ENCODE measurements at places on chromosomes 2 and 18. TPM values are rescaled to one million over a fixed set of nuclear protein-coding genes. Genes with fewer than 3 reads are reported as not detected.

Gene EPHA4
- total RNA-seq: 6.1 TPM

Gene IL1F10
- total RNA-seq: not detected

Gene SGPP2
- total RNA-seq: 0.10 TPM

Gene SERPINB4
- total RNA-seq: not detected

Gene CCDC68
- total RNA-seq: 0.29 TPM

Gene LRP1B
- total RNA-seq: not detected

Gene GYPC
- 192 TPM for total RNA-seq

Gene ATOH8
- total RNA-seq: 7.2 TPM

Gene KIF3C
- total RNA-seq: 10.5 TPM

Gene RAX
- not detected for total RNA-seq

Gene ADD2
- total RNA-seq: not detected

Gene PPP1R1C
- total RNA-seq: 4.2 TPM

Gene YIPF4
- total RNA-seq: 39.0 TPM

GRCh38 chr18:352438-352837 lies 84.6 kb upstream of the THOC1 start:
- no peak for DNase-seq

GRCh38 chr2:16763493-16763899 lies 97.9 kb upstream of the CYRIA start:
- no peak for DNase-seq

DNA sequence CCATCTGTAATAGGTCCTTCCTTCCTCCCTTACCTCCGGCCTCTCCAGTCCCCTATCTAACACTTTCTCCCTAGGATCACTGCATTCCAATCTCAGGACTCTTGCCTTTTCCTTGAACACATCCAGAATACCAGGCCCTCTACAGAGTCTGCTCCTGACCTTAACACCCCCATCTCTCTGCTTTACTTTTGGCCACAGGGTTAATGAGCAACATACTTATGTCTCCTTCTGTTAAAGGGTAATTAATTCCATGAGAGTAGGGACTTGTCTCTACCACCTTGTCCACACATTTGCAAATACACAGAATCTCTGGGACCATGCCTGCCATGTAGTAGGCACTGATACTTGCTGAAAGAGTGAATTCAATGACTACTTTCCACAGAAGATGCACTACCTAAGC lies 94.9 kb downstream of the COBLL1 start:
- DNase-seq: no peak

DNA sequence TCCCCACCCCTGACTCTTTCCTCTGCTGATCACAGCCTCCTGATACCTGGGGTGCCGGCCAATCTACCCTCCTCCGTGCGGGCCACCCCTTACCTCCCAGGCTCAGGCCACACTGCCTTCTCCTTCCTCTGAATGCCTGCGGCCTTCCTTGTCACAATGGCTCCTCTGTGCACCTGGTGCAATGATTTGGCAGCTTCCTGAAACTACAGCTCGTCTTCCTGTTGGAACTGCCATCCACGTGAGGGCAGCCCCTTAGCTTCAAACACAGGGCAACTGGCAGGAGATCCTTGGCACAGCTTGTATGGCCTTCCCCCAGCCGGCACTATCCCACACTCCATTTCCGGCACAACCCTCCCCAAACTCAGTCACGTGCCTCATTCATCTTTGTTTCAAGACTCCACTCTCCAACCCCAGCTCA lies 69.0 kb downstream of the STPG4 start:
- DNase-seq: no peak

GRCh38 chr2:241376808-241377207 lies 20.7 kb downstream of the FARP2 start:
- DNase-seq: no peak

DNA sequence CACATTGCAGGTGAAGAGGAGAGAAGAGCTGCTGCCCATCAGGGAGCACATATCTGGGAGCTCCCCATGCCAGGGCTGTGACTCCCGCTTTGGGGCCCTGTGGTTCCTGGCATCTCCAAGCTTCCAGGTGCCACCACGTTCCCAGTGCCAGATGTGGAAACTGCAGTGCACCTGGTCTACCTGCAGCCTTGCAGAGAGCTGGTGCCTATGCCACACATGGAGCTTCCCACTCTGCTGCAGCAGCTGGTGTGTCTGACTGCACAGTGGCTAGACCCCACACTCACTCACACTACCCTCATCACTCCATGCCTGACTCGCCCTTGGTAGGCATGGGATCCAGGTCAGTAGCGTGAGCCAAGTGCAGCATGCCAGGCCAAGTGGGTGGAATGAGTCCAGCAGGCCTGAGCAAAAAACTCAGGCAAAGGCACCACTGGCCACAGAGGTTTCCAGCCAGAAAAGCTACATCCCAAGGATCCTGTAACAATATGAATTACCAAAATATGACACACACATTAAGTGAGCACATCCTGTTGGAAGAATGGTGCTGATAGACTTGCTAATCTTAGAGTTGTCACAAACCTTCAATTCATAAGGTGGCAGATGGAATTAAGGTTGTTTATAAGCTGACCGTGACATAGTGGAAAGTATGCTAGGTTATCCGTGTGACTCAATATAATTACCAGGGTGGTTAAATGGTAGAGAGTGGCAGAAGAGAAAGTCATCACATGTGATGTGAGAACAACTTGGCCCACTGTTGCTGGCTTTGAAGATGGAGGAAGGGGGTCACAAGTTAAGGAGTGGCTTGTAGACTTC lies 150.9 kb downstream of the EHBP1 start:
- no peak for DNase-seq

DNA sequence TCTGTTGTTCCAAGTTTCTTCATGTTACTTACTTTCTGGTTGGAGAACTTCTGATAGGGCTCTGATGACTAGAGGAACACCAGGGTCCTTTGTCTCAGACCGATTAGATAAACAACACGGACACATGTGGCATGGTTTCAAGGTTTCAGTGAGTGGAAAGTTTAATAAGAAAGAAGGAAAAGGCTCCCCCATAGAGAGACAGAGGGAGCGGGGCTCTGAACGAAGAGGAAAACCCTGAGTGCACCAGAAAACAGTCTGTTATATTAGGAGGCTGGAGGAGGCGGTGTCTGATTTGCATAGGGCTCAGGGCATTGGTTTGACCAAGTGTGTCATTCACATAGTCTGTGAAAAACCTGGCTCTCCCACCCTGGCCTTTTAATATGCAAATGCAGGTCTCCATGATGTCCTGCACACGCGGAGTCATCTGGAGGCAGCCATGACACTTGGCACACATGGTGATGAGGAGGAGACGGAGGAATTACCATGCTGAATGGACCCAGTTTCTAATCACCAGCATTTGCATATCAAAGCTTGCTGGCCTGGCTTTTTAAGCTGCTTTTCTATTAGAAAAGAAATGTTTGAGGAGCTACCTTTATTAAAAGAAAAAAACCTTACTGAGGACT lies 94.2 kb downstream of the PTPN4 start:
- no peak for DNase-seq

GRCh38 chr2:200302940-200303727 lies 3.4 kb upstream of the SPATS2L start:
- DNase-seq: peak; percentile 53

GRCh38 chr2:189834059-189834458 lies 49.8 kb downstream of the PMS1 start:
- DNase-seq: no peak

GRCh38 chr2:232132181-232132580 lies 170.7 kb downstream of the DIS3L2 start:
- DNase-seq: no peak

DNA sequence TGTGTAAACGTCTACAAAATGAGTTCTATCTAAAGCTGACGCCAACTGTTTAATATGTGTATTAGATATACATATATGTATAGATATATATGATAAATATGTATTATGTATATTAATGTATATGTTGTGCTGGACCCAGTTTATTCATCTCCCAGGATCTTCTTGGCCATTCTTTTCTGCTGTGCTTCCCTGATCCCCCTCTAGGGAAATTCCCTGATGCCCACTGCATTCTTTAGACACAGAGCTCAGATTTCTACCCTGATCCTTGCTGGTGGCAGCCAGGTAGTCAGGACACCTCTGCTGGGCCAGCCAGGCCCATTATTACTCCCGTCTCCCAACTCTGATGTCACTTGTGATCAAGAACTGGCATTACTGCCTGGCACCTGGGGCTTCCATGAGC lies 292.0 kb downstream of the PTPRM start:
- no peak for DNase-seq

GRCh38 chr18:3448838-3449511 lies 997 bp upstream of the TGIF1 start:
- DNase-seq: peak; percentile 97

DNA sequence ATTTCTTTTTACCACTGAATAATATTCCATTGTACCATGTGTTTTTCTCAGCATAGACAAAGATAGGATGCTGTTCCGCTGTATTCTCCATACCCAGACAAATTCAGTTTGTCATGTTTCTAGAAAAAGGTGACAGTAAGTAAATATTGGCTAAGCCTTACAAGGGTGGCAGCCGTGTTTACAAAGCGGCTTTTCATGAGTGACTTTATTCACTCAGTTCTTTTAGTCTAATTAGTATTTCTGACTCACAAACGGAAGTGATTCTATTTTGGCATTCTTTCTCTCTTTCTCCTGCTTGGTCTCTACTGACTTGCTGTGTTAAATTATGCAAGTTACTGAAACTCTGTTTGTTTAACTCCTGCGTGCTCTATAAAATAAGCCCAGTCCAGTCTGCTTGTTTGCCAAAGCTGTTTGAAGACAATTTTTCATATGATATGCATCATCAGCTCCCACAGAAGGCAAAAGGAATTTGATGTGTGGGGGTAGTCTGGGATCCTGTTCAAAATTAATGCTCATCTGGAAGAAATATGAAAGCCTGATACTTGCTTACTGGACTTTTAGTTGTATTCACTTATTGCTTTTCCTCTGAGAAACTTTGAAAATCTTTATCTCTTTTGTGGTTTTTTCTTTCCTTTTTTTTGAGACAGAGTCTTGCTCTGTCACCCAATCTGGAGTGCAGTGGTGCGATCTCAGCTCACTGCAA lies 2.3 kb upstream of the PLEKHH2 start:
- DNase-seq: peak; percentile 53

- DNase-seq: no peak
These were observed 107.7 kb downstream of the SCG2 start for GRCh38 chr2:223494496-223494895.

DNA sequence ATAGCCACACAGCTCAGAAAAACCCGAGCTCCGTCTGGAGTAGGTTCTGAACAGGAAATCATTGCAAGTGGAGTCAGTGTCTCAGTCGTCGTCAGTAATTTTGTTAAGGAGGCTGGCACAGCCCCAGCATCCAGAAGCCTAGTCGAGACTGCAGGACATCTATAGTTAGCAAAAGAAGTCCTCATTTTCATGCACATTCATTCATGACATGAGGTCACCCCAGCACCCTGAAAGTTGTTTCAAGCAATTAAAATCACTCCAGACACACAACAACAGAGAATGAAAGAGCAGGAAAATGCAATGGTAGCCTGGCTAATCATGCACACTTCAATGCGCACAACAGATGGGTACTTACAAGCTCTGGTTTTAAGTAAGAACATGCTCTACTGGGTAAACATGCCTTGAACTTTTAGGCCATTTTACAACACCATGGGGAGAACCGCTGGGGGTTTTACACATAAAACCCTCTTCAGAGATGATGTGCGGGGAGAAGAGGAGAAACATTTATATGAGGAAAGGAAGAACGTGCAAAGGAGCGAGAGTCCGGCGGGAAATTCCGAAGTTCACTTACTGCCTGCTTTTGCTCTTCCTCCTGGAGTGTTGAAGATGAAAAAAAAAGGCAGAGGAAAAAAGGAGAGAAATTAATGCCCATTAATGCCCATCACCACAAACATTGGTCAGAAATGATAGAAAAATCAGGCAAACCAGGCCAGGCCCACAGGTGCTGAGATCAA lies 77.4 kb upstream of the DNMT3A start:
- DNase-seq: no peak

DNA sequence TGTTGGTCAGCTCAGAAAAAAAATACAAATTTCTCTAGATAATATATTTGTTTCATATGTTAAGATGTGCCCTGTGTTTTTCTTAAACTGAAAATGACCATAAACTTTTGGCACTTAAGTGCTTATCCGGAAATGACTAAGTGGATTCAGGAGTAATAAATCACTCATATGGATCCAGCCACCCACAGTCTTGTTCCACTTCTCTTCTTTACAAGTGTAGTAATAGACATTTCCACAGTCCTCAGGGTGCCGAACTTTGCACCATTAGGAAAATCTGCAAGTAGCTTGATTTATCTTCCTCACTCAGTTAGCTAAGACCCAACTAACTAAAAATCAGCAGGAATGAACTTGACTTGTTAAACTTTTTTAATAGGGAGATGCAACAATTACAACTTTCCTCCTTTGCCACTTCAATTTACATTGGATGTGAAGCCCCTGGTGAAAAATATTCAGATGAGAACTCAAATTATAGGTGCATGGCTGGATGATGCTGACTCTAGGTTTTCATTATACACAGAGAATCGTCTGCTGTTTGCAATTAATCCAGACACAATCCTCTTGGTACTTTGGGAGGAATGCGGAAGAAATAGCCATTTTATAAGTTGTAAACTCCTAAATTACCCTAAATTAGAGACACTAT lies 322.5 kb downstream of the ARHGAP15 start:
- DNase-seq: peak; percentile 24

Data from RPMI7951 (cell line).